Umbilical cord (tissue), 2 donors: ENCODE measurements at places on chromosomes 16 and 17.

- DNase-seq = no peak
These were observed 3.9 kb downstream of the TRIM25 start for GRCh38 chr17:56909742-56910508.

GRCh38 chr17:65228734-65229620, 91.8 kb downstream of the RGS9 start:
- peak; percentile 46 for DNase-seq

GRCh38 chr17:30363715-30364202, 15.0 kb upstream of the CPD start:
- DNase-seq = no peak

DNA sequence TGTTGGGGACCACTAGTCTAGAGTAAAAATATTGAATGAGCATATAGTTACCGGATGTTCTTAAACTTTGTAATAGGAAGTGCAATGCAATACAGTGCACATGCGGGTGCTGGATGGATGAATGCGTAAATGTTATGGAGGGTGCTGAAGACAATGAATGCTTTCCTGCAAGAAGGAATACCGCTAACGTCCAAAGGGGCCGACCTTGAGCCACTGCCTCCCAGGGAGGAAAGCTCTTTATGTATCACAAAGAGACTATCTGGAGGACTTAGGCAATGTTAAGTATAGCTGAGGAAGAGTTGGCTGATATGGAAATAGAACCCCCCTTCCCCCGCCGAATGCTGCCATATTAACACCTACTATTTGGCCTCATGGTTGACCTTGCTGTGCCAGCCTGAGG, 27.5 kb upstream of the SHCBP1 start:
- no peak for DNase-seq

GRCh38 chr16:11964761-11965551, at the start of gene TNFRSF17:
TNFRSF17 (plus strand) TSS chr16:11965210; CDS start chr16:11965325, 115 bp downstream.
- DNase-seq = no peak

GRCh38 chr17:72104164-72104862, 16.5 kb upstream of the SOX9 start:
- DNase-seq = no peak
